ENCODE measurements at places on chromosomes 11 and 22. TPM values are rescaled to one million over a fixed set of nuclear protein-coding genes. Genes with fewer than 3 reads are reported as not detected.
A peak's percentile ranks its signal among the peaks of the same experiment; 100 is the strongest.

DEFB131B gene
- not detected for total RNA-seq

NAALAD2 gene
- total RNA-seq, result 0.04 TPM

IRAG1 gene
- 0.03 TPM for total RNA-seq

ELMOD1 gene
- total RNA-seq, result not detected

CUL5 gene
- 19.9 TPM for total RNA-seq

DNA sequence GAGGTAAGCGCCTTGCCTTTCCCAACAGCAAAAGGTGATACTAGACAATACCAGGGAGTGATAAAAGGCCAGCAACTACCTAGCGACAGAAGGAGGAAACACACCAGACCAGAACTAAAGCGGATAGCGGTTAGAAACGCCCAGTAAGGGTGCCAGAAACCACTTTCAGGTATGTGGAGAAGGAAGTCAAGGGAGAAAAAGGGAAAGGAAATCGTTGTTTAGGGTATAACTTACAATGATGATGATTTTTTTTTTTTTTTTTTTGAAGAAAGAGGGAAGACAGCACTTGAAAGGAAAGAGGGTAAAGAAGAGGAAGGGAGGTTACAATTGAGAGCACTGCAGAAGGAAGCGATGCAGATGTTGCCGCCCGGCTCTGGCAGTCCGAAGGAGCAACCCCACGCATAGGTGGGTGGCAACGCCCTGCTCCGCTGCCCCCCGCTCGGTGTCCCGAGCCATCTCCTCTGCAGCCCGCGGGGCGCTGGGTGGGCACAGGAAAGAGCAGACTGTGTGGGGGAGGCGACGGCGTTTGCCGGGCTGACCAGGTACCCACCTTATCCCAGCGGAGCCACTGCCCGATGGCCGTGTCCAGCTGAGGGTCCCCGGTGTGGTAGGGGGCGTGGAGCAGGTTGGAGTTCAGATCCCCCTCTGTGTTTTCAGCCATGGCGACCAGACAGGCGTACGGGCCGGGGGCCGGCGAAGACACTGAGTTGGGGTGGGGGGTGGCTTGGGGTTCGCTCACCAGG, 561 bp downstream of the PGM2L1 start:
- no peak for DNase-seq

DNA sequence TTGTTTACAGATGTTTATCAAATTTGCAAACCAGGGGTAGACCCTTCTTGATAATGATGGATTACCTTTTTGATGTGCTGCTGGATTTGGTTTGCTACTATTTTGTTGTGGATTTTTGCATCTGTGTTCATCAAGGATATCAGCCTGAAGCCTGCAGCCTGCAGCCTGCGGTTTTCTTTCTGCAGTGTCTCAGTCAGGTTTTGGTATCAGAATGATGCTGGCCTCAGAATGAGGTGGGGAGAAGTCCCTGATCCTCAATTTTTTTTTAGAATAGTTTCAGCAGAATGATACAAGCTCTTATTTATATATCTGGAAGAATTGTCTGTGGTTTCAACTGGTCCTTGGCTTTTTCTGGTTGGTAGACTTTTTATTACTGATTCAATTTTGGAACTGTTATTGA, 19.7 kb upstream of the RAB38 start:
- DNase-seq, result no peak

GRCh38 chr11:32154275-32154674, 63.4 kb downstream of the RCN1 start:
- no peak for DNase-seq

DNA sequence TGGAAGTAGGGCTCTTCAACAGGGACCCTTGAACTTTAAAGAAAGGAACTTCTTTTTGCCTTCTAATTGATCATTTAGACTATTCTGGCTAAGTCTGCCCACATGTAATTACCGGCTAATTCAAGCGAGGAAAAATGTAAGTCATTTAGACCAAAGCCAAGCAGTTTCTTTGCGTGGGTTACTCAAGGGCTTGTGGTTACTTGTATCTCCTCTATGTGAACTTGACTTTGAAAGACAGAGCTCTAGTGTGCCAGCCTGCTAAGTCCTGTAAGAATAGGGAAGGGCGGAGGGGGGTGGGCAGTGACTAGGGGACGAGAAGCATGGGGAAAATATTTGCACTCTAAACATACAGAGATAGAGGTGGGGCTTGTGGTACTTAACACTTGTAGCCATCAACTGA, 145.2 kb upstream of the TEAD1 start:
- DNase-seq, result no peak

DNA sequence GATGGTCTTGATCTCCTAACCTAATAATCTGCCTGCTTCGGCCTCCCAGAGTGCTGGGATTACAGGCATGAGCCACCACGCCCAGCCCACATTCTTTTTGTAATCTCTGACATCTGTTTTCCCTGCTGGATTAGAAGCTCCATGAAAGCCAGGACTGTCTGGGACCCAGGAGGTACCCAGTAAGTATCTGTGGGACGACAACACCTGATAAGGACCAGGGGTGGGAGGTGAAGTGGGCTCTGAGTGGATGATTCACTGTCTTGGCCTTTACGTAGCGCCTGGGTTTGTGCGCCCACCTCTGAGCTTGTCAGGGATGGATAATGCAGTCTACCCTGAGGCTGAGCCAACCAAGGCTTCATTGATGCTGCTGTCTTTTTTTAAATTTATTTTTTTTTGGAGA, 118.8 kb downstream of the ABTB2 start:
- no peak for DNase-seq

- DNase-seq, result no peak
These were observed 562.1 kb downstream of the TBC1D22A start for GRCh38 chr22:47324435-47324990.

GRCh38 chr11:62922189-62922589, 1.0 kb upstream of the CHRM1 start:
- DNase-seq, result peak; percentile 22

DNA sequence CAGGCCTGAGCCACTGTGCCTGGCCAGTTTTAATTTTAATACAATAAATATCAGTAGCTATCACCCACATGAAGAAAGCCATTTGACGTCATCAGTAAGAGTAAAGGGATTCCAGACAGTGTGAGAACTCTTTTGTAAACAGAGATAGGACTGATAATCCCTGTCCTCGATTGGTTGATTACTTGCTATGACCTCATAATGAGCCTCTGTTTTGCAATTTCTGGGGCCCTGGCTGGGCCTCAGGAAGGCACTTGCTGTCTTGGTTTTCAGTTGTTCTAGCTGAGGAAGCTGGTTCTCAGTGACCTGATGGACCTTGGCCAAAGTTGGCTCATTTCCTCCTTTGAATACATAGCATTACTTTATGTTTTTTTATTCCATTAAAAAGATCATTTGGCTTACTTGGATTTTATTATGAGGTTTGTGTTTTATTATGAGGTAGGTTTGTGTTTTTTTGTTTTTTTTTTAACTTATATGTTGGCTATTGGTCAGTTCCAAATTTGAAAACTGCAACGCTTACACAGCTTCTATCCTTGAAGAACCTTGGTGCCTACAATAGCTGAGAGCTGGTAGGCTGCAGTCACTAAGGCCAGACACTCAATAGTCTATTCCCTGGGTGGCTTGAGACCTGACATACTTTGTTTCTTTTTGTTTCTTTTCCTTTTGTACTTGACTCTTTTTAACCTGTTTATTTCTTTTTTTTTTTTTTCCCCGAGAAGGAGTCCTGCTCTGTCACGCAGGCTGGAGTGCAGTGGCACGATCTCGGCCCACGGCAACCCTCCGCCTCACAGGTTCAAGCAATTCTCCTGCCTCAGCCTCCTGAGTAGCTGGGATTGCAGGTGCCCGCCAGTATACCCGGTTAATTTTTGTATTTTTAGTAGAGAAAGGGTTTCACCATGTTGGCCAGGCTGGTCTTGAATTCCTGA, 20.0 kb downstream of the MARK2 start:
- DNase-seq, result no peak

- DNase-seq, result no peak
These were observed 54.5 kb upstream of the RRAS2 start for GRCh38 chr11:14413307-14414069.

- peak; percentile 53 for DNase-seq
These were observed 10.8 kb upstream of the PANX1 start for GRCh38 chr11:94117871-94118270.

DNA sequence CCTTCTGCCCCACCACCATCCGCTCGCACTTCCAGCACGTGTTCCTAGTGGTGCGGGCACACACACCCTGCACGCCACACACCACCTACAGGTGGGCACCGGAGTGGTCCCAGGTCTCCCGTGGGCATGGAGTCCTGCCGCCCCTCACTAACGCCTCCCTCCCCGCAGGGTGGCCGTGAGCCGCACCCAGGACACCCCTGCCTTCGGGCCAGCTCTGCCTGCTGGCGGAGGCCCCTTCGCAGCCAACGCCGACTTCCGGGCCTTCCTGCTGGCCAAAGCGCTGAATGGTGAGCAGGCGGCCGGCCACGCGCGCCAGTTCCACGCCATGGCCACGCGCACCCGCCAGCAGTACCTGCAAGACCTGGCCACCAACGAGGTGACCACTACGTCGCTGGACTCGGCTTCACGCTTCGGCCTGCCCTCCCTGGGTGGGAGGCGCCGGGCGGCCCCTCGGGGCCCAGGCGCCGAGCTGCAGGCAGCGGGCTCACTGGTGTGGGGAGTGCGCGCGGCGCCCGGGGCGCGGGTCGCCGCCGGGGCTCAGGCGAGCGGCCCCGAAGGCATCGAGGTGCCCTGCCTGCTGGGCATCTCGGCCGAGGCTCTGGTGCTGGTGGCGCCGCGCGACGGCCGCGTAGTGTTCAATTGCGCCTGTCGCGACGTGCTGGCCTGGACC, 8.5 kb downstream of the SIPA1 start:
- no peak for DNase-seq

- DNase-seq, result peak; percentile 53
These were observed 38.8 kb downstream of the NUMA1 start for GRCh38 chr11:72041364-72042063.

DNA sequence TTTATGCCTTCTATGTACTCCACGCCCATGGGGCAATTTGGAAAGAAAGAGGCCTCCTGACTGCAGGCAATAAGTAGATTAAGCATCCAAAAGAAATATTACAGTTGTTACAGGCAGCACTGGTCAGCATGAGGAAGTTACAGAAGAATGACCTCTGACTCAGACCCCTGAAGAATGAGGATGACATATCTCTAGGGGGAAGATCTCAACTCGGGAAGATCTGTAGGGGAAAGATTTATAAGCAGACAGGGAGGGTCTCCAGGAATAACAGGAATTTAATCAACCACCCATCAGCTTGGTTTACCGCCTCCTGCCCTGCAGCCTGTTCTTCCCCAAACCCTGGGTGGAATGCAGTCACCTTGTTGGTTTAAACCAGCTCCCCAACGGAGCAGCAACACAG, 58.0 kb downstream of the RCN1 start:
- no peak for DNase-seq

DNA sequence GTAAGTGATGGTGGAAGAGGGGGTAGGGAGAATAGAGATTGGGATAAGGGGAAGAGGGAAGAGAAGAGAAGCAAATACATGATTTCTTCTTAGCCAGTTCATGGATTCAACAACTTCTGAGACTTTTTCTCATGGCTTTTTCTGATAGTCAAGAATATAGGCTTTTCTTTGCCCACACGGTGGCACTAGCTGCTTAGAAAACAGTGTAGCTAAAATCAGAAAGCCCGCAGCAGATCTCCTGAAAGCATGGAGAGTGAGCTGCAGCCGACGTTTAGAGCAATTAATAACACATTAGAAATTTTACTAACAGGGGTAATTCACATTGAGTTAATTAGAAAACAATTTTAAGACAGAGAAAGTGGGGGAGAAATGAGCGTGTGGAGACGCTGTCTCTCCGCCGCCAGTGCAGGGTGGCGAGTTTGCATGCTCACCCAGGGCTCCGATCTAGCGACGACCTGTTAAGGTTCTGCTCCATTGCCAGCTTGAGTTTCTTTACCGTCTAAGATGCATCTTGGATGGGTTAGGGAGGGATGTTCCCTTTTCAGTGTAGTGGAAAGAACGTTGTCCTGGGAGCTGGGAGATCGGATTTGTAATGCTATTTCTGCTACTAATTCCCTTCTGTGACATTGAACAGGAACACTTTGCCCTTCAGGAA, 3.3 kb upstream of the RAG1 start:
- DNase-seq, result peak; percentile 49

- DNase-seq, result peak; percentile 13
These were observed 77.4 kb downstream of the GGTLC2 start for GRCh38 chr22:22721681-22722354.

GRCh38 chr22:33793475-33793874, 126.8 kb downstream of the LARGE1 start:
- DNase-seq, result no peak

DNA sequence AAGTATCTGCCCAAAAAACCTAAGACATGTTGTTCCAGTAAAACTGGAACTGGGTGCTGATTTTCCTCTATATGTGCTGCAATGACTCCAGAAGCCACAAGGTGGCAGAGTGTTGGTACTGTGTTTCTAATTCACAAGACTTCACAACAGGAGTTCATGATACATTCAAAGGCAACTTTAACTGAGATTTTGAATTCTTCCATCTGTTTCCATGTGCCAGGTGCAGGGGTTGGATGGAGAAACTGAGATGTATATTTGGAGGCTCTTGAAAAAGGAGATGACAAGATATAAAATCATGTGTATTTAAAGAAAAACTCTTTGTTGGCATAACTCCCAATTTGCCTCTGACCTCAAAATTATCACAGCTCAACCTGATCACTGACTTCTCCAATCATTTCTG, 1098.6 kb upstream of the CCDC90B start:
- peak; percentile 37 for DNase-seq

- DNase-seq, result no peak
These were observed 41.4 kb upstream of the PHF21A start for GRCh38 chr11:46162700-46163099.

DNA sequence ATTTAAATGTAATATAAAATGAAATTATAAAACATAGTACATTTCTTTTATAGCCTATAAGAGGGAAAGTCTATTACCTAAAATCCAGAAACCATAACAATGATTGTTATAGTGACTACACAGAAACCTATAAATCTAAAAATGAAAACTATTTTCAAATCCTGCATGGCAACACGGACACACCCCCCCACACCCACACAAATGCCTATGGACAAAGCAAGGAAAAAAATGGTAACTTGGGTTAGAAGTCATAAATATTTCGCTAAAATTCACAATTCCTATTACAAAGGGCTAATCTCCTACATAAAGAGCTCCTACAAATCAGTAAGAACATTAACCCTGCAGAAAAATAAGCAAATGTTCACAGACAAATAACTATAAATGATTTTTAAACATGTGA, 56.4 kb downstream of the GAB2 start:
- no peak for DNase-seq

GRCh38 chr11:131065435-131066413, 149.4 kb upstream of the SNX19 start:
- DNase-seq, result no peak

DNA sequence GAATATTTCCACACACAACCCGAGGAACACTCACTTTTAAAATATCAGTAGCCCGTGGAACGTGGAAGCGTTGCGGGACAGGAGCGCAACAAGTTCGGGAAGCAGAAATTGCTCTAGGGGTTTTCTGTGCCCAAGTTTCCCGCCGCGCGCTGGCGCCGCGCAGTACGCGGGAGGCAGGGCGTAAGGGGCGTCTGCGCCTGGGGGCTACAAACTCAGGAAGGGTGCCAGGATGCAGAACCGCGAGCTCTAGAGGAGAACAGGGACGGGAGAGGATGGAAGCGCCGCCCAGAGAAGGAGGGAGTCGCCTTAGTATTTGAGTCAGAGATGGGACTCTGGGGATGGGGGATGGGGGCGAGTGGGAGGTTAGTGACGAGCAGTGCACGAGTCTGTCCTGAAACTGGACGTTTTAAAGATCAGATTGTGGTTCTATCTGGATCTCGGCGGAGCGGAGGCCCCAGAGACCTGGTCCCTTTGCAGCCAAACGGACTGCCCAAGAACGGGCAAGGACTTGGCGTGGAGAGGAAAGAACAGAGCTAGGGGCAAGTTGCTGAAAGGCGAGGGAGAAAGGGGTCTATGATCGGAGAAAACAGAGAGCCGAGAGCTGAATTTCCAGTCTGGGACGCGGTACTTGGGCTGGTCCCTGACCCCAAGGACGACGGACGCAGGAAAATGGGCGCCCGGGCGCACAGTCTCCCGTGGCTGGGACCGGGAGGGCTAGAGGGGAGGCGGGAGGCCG, 4.7 kb downstream of the BSX start:
- no peak for DNase-seq
